ENCODE measurements at places on chromosomes 7 and 10.

GRCh38 chr10:118106426-118106825 is 59.7 kb upstream of the RAB11FIP2 start:
- DNase-seq = peak; percentile 39

DNA sequence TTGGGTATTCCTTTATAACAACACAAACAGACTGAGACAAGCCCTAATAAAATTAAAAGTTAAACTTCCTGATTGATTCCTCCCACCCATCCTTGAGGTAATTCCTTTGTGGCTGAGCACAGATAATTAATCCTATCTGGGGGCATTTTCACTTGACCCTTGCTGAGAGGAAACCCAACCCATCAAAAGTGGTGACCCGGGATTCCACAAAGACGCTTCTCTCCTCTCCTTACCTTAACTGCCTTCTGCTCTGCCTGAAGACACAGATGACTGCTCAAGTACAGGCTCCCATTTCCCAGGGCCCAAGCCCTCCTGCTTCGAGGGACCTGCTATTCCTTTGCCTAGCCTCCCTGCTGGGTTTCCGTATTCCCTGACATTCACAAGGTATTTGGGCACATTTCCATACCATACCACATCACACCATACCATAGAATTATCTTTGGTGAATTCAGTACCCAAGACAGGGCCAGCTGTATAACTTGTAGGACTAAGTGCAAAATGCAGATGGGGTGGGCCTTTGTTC is 9.8 kb upstream of the MAPK8 start:
- no peak for DNase-seq

- DNase-seq = no peak
Measured at GRCh38 chr10:88392222-88392621, 190.9 kb downstream of the RNLS start.

GRCh38 chr7:56107954-56108258 is 1.6 kb upstream of the CHCHD2 start:
- no peak for DNase-seq

- no peak for DNase-seq
Measured at GRCh38 chr7:15046861-15047260, 144.3 kb upstream of the DGKB start.

DNA sequence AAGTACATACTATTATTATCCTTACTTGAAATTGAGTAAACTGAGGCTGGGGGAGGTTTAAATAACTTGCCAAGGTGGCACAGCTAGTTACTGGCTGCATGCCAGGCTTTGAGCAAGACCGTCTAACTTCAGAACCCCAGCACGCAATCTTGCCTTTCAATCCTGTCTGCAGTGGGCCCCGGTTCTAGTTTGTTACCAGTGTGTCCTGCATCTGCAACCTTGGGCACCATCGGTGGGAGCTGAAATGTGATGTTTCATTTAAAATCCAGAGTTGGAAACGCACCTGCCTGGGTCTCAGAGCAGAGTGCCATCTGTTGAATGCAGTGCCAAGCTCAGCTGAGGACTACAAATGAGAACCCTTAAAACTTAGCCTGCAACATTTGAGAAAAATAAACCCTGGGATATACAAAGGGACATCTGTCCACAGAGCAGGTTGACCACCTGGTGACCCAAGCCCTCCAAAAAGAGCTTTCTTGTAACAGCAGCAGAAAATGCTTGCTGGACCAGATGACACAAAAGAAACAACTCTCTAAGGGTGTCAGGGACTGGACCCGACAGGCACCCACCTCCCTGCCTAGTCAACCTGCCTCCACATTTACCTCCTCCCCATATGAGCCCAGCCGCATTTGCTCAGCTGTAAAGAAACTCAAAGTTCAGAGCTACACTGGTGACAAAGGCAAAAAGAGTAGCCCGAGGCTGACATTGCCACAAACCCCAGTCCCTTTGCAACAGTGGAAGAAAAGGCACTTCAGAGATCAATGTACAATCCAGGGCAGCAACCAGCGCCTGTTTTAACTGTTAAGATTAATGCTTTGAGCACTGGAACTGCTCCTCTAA is 1.7 kb downstream of the SH3PXD2A start:
- DNase-seq = no peak

DNA sequence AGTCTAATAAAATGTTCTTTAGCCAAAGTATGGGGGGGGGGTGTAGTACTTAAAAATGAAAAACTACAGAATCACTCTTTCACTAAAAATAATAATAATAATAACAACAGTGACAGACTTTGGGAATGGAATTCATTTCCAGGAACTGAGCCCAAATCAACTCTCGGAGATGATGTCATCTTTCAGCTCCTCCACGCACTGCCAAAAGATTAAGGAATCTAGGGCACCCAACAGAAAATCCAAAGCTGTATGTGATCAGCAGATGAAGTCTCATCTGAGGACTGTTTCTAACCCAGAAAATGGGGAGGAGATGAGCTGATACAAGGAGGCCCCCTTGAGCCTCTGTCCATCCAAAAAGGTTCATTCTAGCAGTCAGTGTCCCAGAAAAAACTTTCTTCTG is 54.5 kb downstream of the GRB10 start:
- no peak for DNase-seq

- no peak for DNase-seq
Measured at GRCh38 chr7:111855842-111856227, 293.5 kb upstream of the IMMP2L start.

- DNase-seq = no peak
Measured at GRCh38 chr10:33674986-33675599, 340.6 kb upstream of the NRP1 start.

DNA sequence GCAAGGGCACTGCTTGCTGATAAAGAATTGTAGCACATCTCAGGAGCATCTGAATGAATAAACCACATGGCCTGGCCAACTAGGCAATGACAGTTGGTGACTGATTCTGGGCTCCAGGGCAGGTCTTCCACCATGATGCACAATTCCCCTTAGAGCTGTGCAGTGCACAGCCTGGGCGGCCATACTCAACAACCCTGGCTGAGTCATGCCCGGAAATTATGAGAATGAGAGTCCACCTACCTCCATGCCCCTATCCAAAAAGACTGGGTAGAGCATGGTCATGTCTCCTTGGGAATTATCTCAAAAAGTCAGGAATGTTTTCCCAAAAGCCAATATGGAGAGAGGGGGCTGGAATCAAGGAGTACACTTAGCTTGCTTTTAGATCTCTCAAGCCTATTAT is 425.6 kb downstream of the PLXNA4 start:
- no peak for DNase-seq

GRCh38 chr10:79293841-79294581 is 53.3 kb upstream of the PPIF start:
- no peak for DNase-seq

DNA sequence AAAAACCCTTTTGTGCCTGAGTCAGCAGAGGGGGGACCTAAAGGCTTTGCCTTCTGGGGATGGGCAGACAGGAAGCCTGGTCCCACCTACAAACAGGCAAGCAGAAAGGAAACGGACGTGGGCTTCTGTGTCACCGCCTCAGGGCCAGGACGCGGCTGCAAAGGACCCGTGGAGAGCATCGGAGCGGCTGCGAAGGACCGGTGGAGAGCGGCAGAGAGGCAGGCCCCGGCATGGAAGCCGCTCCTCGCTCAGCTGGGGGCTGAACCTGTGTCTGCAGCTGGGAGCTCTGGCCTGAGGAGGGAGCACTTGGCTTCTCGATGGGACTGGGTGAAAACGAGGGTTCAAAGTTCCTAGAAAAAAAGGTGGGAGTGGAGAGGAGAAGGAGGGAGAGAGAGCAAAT is 125.4 kb upstream of the PPP2R2D start:
- no peak for DNase-seq

DNA sequence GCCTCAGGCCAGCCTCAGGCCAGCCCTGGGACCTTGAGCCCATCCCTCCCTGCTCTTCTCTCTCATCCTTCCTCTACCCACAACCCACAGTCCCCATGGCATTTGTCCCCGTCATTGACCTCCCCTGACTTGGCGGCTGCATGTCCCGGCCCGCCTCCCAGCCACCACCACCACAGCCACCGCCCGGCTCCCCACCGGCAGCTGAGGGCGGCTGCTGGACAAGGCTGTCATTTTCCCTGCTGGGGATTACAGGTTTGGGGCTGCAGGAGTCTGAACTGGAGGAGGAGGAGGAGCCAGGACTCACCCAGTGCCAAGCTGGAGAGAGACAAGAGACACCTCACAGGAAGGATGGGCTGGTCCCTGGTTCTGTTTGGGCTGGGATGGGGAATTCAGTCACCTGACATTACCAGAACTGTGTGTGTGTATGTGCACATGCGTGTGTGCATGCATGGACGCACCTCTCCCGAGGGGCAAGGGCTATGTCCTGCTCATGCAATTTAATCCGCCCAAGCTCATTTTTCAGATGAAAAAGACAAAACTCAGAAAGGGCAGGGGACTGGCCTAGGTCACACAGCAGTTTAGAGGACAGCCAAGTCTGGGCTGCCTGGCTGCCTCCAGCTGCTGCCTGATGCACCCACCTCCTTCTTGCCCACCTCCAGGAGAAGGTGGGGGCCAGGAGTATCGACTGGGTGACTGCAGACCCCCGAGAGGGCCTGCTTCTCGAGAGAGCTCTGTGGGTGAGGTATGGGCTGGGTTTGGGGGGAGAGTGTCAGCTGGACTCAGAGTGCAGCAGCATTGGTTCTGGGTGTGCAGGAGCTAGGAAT is 113.1 kb downstream of the ZMIZ1 start:
- DNase-seq = no peak

DNA sequence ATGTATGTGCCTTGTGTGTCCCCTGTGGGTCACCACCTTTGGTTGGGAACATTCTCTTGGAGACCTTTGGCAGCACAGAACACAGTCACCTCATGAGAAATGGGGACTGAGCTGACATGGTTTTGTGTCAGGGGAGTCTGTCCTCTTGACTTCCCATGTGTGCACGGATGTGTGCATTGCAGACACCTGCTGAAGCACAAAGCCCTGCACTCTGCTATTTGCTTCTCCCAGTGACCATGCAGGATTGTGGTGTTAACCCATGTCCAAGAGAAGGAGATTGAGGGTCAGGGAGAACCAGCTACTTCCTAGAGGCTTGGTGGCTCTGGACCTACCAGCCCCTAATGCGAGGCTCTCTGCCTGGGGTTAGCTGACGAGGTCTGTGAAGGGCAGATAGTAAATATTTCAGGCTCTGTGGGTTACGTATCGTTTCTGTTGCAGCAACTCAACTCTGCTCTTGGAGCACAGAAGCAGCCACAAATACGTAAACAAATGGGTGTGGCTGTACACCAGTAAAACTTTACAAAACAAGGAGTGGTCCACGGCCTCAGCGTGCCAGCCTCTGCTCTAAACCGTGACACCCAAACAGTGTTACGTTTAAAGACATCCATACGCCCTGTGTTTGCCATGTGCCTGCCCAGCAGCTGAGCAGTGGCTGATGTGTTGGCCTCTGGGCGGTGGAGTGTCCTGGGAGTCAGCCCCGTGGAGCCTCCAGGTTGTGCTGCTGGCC is 51.7 kb downstream of the ADCY1 start:
- no peak for DNase-seq

- no peak for DNase-seq
Measured at GRCh38 chr7:30166841-30167235, 32.1 kb downstream of the MTURN start.

- DNase-seq = peak; percentile 32
Measured at GRCh38 chr10:50552771-50553535, 70.8 kb downstream of the SGMS1 start.

GRCh38 chr7:81499262-81500116 is 270.4 kb downstream of the HGF start:
- peak; percentile 47 for DNase-seq

DNA sequence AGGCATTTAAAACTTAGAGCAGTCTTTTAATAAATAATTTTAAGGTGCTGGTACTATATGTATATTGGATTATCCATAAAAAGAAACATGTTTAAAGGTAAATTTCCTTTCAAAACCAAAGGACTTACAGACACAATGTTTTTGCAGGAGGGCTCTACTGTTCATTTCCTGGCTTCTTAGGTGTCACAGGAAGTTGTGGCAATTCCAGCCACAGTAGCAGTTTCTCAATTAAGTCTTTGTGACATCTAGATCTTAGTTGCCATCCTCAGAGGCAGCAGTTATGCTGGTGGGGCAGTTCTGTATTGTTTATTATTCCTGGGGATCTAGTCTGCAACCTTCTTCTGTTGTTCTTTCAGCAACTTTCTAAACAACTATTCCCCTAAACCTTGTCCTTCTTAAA is 460.1 kb downstream of the MAGI2 start:
- DNase-seq = no peak

- DNase-seq = no peak
Measured at GRCh38 chr7:7816816-7817536, 98.6 kb upstream of the RPA3 start.

- DNase-seq = no peak
Measured at GRCh38 chr7:84786073-84786472, 400.8 kb downstream of the SEMA3D start.

DNA sequence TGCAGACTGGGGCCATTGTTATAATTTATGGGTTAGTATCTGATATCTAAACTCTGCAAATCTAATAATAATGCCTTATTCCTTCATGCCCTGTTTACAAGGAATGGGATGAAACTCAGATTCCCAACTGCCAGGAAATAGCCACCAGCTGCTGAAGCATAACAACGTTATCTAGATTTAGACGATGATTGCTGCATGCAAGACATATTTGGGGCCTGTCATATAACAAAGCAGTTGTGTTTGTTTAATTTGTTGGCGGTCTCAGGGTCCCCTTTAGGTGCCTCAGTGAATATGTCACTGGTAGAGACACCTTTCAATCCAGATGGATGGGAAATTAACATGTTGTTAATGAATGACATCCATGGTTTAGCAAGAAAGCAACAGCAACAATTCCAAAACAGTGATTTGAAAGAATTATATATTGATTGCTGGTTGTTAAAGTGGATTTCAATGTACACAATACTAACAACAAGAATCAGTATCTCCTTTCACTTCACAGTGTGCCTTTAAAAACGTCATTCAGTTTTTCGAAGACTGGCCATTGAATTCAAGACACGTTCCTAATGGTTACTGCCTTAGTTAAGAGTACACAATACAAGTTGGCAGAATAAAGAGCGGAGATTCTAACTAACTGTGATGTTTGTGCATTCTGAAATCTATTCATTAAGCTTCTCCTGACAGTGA is 860.6 kb upstream of the CELF2 start:
- no peak for DNase-seq

- no peak for DNase-seq
Measured at GRCh38 chr7:35988818-35989217, 164.2 kb upstream of the EEPD1 start.

DNA sequence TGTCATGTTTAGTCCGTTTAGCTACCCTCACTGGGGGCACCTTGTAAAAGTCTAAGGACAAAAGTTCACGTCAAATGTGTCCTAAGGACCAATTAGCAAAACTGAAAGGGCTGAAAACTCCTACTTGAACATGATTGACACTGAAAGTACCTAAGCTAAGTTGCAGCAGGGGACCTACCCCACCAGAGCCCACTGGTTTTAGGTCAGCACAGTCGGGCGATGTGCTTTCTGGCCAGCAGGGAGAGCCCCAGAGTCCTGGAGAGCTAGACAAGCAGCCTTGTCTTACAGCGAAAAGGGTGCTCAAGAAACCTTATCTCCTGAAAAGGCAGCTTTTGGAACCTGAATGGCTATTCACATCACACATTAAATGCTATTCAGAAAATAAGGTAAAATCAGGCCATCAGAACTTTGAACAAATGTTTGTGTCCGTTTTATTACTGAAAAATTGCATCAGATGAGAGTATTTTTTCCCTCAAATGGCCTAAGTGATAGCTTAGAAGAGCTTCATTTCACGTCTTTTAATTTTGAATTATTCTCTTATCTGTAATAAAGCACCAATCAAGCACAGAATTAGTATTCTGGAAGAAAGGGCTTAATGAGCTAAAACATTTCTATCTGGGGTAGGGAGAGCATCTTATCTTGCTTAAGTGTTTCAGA is 52.2 kb upstream of the MKI67 start:
- peak; percentile 73 for DNase-seq

- DNase-seq = peak; percentile 31
Measured at GRCh38 chr7:30893357-30893756, 18.3 kb upstream of the AQP1 start.

Data from HEK293T (cell line).